PC-9 (cell line): ENCODE measurements at places on chromosomes 12 and 14. TPM values are rescaled to one million over a fixed set of nuclear protein-coding genes. Genes with fewer than 3 reads are reported as not detected.

DNA sequence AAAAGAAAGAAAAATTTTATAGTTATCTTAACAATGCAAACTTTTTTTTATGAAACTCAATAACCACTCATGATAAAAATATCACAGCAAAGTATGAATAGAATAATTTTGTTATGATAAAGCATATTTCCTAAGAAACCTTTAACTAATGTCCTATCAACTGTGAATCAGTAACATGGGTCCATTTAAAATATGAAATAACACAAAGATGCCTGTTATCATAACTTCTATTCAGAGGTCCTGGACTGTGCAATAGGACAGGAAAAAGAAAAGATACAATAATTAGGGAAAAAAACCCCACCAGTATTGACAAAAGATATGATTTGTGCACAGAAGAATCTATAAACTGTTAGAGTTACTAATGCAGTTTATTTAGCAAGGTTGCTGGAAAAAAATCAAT is 245.4 kb downstream of the FOXN3 start:
- no peaks in the 10 kb centered on the region for H3K4me1 ChIP-seq
- no peak overlapping the region for H3K27ac ChIP-seq
- no peak for DNase-seq
- H3K36me3 ChIP-seq, result no peaks in the 10 kb centered on the region
- H3K4me3 ChIP-seq, result no peak overlapping the region

CCDC85C gene
- total RNA-seq, result 21.2 and 24.8 TPM in 2 replicates

DNA sequence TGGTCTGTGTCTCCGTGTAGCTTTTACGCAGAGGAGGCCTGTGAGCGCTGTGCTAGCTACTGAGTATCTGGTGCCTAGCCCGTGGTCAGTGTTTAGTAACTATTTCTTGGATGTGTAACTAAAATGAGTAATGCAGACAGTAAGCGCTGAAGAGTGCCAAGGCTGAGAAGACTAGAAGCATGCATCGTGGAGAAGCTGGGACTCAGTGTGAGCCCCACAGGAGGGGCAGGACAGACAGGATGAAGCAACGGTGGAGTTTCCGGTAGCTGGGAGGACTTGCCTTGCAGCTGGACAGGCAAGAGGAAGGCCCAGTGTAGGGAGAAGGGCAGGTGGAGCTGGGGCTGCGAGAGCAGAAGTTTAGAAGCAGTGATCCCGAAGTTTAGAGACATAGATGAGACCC is 233.4 kb upstream of the FKBP4 start:
- no peaks in the 10 kb centered on the region for H3K4me1 ChIP-seq
- DNase-seq, result no peak
- no peak overlapping the region for H3K4me3 ChIP-seq

GRCh38 chr12:11863478-11863906 is 207.2 kb upstream of the BCL2L14 start:
- no peaks in the 10 kb centered on the region for H3K4me1 ChIP-seq
- DNase-seq, result no peak
- no peaks in the 10 kb centered on the region for H3K27me3 ChIP-seq
- H3K4me3 ChIP-seq, result no peak overlapping the region
- H3K36me3 ChIP-seq, result peaks cover 20% of the 10 kb centered on the region

CLEC12A gene
- 0.55 and 1.0 TPM in 2 replicates for total RNA-seq

- no peak for DNase-seq
- peaks cover 6% of the 10 kb centered on the region; the same call in 1 of the 2 replicates for H3K27me3 ChIP-seq
- no peaks in the 10 kb centered on the region for H3K36me3 ChIP-seq
- no peak overlapping the region for H3K4me3 ChIP-seq
- no peak overlapping the region for H3K27ac ChIP-seq
- no peaks in the 10 kb centered on the region for H3K4me1 ChIP-seq
Measured at GRCh38 chr12:115163710-115164109, 479.7 kb upstream of the TBX3 start.

DNA sequence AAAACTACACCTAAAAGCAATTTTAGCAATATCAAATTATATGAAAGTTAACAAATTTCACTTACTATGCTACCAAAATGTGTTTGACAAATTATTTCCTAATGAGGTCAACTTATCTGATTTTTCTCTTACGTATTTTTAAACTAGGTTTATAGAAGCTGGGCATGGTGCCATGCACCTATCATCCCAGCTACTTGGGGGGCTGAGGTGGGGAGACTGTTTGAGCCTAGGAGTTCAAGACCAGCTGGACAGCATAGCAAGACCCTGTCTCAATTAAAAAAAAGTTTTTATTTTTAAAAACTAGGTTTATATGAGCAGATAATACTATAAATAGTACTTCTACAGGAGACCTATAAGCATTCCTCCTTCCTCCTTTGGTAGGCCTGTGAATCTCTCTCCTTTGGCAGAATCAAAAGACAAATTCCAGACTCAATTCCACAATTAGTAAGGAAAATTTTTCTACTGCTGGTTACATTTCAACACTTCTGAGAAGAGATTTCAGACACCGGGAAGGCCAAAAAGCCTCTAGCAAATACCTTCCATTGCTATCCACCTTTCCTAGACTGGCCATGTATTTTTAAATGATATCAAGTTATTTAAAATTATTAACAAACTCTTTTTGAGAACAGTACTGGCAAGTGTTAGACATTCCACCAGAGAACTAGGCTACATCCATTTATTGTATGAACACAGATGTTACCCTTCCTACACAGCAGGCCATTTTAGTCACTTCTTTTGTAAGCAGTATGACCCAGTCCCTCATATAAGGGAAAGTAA is 34.4 kb downstream of the CDK17 start:
- no peak overlapping the region for H3K27ac ChIP-seq
- peaks cover 22% of the 10 kb centered on the region; the same call in 1 of the 2 replicates for H3K4me1 ChIP-seq
- no peaks in the 10 kb centered on the region for H3K27me3 ChIP-seq
- no peaks in the 10 kb centered on the region for H3K36me3 ChIP-seq

DNA sequence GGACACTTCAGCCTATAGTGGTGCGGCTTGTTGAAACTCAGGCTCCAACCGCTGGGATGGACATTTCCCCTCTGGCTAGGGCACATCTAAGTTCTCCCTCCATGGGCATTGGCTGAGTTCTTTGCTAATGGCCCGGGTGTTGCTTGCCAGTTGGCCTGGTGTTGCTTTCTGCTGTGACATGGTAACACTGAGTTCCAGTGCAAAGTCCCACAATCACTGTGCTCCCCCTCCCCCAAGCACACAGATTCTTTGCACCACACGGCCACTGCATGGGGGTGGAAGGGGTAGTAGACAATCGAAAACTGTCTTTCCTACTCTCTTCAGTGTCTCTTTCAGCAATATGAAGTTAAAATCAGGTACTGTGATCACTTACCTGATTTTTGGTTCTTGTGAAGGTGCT is 308.2 kb downstream of the FUT8 start:
- H3K4me3 ChIP-seq, result no peak overlapping the region
- peaks cover 8% of the 10 kb centered on the region; the same call in 1 of the 2 replicates for H3K36me3 ChIP-seq
- no peak for DNase-seq
- H3K27me3 ChIP-seq, result no peaks in the 10 kb centered on the region
- H3K4me1 ChIP-seq, result no peaks in the 10 kb centered on the region

DNA sequence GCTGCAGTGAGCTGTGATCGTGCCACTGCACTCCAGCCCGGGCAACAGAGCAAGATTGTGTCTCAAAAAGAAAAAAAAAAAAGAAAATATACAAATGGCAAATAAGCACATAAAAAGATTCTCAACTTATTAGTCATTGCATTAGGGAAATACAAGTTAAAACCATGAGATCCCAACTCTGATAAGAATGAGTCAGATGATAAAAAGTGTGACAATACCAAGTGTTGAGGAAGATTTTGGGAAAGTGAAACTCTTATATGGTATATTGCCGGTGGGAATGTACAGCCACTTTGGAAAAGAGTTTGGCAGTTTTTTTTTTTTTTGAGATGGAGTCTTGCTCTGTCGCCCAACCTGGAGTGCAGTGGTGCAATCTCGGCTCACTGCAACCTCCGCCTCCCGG is 7.6 kb upstream of the PRPF40B start:
- no peaks in the 10 kb centered on the region for H3K27me3 ChIP-seq
- no peak for DNase-seq
- peak overlapping the region; percentile 40; the same call in 1 of the 2 replicates for H3K27ac ChIP-seq
- H3K4me3 ChIP-seq, result no peak overlapping the region

DNA sequence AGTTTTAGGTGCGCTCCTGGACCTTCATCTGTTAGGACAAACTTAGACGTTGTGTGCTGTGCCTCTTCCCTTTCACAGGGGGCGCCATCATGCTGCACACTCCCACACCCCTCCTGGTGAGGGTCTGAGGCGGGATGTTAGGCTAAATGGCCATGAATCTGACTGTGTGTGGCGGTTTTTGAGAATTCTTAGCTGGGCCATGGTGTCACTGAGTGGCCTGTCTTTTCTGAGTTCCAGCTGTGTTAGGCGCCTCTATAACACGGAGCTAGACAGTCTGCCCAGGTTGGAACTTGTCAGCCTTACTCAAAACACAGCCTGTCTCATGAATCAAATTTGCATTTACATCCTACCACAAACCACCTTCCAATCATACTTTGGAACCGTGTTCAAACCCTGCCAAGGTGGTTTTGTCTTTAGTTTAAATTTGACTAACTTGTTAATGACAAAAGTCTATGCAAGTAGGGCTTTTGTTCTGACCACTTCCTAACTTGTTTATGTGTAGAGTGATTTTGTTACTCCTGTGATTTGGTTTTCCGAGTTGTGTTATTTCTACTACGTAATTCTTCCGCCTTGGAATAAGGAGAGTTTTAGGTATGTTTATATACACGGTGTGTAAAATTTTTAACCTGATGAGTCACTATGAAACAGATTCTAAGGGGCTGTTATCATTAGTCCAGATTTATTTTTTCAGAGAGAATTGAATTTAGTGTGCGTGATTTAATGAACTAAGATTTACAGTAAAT is 19.6 kb downstream of the ACVR1B start:
- DNase-seq, result no peak
- H3K4me3 ChIP-seq, result no peak overlapping the region
- H3K36me3 ChIP-seq, result no peaks in the 10 kb centered on the region
- H3K27me3 ChIP-seq, result no peaks in the 10 kb centered on the region

TMEM179 gene
- total RNA-seq, result not detected in 2 replicates

DNA sequence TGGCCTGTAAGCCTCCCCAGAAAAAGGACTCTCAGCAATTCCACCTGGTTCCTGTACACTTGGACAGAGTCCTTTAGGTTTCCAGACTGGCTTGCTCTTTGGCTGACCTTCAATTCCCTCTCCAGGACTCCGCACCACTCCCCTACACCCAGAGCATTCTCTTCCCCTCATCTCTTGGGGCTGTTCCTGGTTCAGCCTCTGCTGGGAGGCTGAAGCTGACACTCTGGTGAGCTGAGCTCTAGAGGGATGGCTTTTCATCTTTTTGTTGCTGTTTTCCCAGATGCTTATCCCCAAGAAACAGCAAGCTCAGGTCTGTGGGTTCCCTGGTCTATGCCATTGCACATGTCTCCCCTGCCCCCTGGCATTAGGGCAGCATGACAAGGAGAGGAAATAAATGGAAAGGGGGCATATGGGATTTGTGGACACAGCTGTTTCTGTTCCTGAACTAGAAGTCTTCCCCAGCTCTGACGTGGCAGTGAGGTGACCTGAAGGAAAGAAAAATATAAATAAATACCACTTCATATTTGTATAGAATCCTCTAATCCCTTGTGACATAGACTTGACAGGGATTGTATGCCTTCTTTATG is 1.3 kb downstream of the RNASE7 start:
- no peaks in the 10 kb centered on the region for H3K36me3 ChIP-seq
- H3K27me3 ChIP-seq, result no peaks in the 10 kb centered on the region
- DNase-seq, result no peak
- H3K4me3 ChIP-seq, result no peak overlapping the region

DNA sequence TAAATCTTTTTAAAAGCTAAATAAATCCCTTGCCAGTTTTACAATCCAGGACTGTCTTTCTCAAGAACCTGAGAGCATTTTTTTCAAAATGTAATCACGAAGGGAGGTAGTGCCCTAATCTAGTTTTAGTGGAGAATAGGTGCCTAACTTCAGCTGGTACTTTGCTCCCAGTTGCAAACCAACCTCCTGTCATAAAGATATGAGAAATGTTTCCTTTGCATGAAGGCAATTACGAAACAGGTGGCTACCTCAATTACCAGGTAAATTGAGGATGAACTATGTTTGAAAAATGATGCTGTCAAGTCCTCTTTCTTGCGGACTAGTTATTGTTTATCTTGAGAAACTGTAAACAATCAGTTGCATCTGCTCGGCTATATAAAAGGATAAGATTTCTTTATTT is 437.9 kb downstream of the DAD1 start:
- H3K4me3 ChIP-seq, result no peak overlapping the region
- H3K27me3 ChIP-seq, result no peaks in the 10 kb centered on the region
- no peak for DNase-seq
- no peak overlapping the region for H3K27ac ChIP-seq
- peaks cover 12% of the 10 kb centered on the region; the same call in 1 of the 2 replicates for H3K4me1 ChIP-seq
- no peaks in the 10 kb centered on the region for H3K36me3 ChIP-seq

DNA sequence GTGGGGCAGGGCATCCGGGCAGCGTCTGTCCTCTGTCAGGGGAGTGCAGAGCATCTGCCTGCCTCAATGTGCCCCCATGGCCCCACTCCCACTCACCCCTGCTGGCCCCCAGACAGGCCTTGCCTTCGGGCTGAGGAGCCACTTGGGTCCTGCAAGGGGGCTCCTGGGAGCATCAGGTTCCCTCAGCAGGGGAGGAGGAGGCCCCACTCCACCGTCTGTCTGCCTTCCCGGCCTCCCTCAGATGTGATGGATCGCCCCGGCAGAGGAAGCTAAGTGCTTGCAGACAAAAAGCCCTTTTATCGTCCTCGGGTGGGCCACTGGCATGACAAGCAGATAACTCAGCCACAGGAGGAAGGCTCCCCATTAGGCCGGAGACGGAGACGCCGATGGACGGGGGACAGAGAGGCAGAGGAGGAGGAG is 35.1 kb downstream of the NCOR2 start:
- H3K27ac ChIP-seq, result no peak overlapping the region
- no peaks in the 10 kb centered on the region; the same call in 1 of the 2 replicates for H3K36me3 ChIP-seq
- DNase-seq, result no peak
- no peaks in the 10 kb centered on the region for H3K27me3 ChIP-seq

- no peaks in the 10 kb centered on the region for H3K36me3 ChIP-seq
- peaks cover 31% of the 10 kb centered on the region for H3K4me1 ChIP-seq
- H3K27ac ChIP-seq, result no peak overlapping the region
- H3K27me3 ChIP-seq, result no peaks in the 10 kb centered on the region
Measured at GRCh38 chr14:67423424-67423823, 11.5 kb upstream of the PLEK2 start.

GRCh38 chr14:90521930-90522483 is 125.2 kb downstream of the CALM1 start:
- no peak for DNase-seq
- H3K4me1 ChIP-seq, result 0 out of 2 replicates have a peak, but pooled peaks cover 6% of the 10 kb centered on the region
- no peak overlapping the region for H3K27ac ChIP-seq
- H3K27me3 ChIP-seq, result no peaks in the 10 kb centered on the region

- H3K27ac ChIP-seq, result peak overlapping the region; percentile 37
- no peak for DNase-seq
- peaks cover 7% of the 10 kb centered on the region; the same call in 1 of the 2 replicates for H3K36me3 ChIP-seq
- no peaks in the 10 kb centered on the region for H3K27me3 ChIP-seq
- H3K4me3 ChIP-seq, result peak overlapping the region; percentile 84; the same call in 1 of the 2 replicates
- H3K4me1 ChIP-seq, result peaks cover 45% of the 10 kb centered on the region
Measured at GRCh38 chr12:8035440-8036010, 3.0 kb downstream of the FOXJ2 start.

FAM181A gene
- total RNA-seq, result not detected in 2 replicates
